ENCODE measurements at places on chromosomes 12 and 14.

DNA sequence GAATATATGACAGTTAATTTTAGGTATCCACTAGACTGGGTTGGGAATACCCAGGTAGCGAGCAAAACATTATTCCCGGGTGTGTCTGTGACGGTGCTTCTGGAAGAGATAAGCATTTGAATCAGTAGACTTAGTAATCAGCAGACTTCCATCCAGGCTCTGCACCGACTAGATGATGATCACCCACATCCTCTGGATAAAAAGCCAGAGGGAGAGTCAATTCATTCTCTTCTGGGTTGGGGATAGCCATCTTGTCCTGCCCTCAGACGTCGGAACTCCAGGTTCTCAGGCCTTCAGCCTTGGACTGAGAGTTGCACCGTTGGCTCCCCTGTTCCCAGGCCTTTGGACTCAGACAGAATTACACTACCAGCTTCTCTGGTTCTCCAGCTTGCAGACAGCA lies 168.0 kb downstream of the PHLDA1 start:
- no peak for ATAC-seq

GRCh38 chr12:65891987-65892481 lies 67.8 kb downstream of the HMGA2 start:
- peak; percentile 98 for ATAC-seq

DNA sequence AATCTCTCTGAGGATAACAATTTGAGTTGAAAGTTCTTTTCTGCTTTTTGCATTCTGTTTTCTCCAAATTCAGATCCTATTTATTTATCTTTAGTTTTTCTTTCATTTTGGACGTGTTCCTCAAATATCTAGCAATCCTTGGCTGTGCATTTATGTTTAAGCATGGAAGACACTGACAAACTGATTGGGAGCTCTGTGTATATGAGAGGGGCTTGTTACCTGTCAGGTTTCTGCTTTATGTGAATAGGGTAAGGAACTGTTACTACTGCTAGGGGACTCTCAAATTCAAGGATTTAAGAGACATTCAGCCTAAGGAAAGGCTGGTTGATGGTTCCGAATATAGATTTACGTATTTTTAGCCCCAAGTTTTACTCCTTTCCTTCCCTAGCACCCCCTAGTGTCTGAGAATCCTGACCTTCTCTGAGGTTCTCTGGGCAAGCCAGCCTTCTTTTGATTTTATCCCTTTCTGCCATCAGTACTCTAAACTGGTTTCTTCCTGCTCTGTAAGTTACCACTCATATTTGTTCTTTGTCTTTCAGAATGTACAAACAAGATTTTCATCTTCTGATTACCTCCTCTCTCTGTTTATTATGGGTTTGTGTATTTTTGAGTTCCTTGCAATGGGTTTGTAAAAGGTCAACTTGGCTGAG lies 30.5 kb downstream of the YLPM1 start:
- no peak for ATAC-seq

DNA sequence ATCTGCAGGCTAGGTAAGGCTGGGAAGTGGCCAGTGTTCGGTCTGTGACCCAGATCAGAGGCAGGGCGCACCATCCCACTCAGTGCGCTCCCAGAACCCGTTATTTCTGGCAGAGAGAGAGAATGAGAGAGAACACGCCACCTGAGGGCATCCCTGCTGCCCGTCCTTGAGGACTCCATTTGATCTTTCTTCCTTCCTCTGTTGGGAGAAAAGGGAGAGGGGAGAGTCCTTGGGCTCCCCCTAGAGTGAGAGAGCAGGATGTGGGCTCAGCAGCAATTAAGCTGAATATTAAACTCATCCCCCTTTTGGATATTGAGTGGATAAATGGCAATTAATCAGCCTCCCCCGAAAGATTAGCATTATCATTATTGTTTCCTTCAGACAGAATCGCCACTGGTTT lies 70.6 kb downstream of the IFT43 start:
- ATAC-seq: no peak

GRCh38 chr14:41549821-41550607 lies 56.7 kb upstream of the LRFN5 start:
- ATAC-seq: no peak

DNA sequence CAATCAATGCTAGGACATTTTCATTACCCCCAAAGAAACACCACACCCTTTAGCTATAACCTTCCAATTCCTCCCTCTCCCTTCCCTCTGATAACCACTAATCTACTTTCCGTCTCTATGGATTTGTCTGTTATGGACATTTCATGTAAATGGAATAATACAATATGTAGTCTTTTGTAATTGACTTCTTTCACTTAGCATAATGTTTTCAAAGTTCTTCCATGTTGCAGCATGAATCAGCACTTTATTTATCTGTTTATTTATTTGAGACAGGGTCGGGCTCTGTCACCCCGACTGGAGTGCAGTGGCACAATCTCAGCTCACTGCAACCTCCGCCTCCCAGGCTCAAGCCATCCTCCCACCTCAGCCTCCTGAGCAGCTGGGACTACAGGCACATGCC lies 1.2 kb upstream of the RBM19 start:
- no peak for ATAC-seq

- ATAC-seq: no peak
Measured at GRCh38 chr12:92737855-92738850, 35.4 kb downstream of the PLEKHG7 start.

DNA sequence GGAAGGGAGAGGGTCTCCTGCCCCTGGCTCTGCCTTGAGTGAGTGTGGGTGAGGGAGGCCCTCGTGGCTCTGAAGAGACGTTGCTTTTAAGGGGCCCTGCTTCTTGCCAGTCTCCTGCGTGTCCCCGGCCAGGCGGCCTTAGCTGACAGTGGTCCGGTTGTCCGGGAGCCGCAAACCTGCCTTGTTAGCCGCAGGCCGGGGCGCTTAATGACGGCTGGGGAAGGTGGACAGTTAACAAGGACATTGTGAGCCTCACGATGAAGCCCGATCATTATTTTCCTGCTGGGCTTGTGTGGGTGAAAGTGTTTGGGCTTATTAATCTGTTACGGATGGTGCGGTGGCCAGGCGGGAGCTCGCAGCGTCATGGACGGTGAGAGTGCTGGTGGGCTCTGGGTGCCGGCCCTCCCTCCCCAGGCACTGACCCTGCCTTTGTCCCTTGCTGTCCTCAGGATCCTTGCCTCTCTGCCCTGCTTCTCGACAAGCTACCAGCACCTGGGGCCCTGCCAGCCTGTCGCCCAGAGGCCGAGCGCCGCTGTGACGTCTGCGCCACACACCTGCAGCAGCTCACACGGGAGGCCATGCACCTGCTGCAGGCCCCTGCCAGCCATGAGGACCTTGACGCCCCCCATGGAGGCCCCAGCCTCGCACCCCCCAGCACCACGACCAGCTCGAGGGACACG lies 13.3 kb downstream of the KIF26A start:
- ATAC-seq: no peak

- no peak for ATAC-seq
Measured at GRCh38 chr12:65754744-65755595, 69.3 kb upstream of the HMGA2 start.

- ATAC-seq: no peak
Measured at GRCh38 chr12:64876388-64877071, 52.1 kb downstream of the TBC1D30 start.

- ATAC-seq: no peak
Measured at GRCh38 chr12:27226407-27226929, 17.6 kb upstream of the STK38L start.

GRCh38 chr12:51432921-51433320 lies 8.3 kb downstream of the SLC4A8 start:
- no peak for ATAC-seq

DNA sequence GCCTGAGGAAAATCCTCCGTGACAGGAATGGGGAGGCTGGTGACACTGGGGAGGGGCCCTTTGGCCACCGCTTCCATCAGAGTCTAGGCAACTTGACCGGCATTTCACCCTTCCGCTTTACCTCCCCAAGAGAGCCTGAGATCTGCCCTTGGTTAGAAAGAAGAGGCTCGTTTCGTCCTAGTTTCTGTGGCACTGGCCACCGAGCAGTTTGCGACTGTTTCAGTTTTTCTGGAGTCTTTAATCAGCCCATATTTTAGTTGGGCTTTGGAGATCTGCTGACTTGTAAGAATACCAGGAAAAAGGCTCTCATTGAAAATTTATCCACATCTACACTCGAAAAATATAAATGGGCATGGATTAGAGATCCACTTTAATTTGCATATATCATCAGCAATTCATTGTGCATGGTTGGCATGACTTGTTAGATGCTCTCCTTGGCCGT lies 414 bp upstream of the ANKS1B start:
- peak; percentile 7 for ATAC-seq

- ATAC-seq: peak; percentile 39
Measured at GRCh38 chr12:8544295-8544694, 3.6 kb upstream of the CLEC4E start.

GRCh38 chr12:54936736-54937135 lies 47.8 kb downstream of the TESPA1 start:
- ATAC-seq: no peak

DNA sequence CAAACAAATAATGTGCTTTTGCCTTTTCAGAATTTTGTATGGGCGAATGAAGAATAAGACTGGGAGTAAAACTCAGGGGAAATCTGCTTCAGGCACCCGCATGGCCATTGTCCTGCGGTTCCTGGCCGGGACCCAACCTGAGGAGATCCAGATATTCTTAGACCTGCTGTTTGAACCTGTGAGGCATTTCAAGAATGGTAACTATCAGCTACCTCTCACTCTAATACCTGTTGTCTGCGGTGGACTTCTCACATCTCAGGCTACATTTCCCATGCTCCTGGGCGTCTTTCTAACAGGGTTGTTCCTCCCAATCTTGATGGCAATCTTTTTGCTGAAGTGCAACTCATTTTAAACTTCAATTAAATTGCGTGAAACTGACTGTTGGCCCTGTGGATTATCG lies 47.1 kb downstream of the UTP20 start:
- ATAC-seq: no peak

DNA sequence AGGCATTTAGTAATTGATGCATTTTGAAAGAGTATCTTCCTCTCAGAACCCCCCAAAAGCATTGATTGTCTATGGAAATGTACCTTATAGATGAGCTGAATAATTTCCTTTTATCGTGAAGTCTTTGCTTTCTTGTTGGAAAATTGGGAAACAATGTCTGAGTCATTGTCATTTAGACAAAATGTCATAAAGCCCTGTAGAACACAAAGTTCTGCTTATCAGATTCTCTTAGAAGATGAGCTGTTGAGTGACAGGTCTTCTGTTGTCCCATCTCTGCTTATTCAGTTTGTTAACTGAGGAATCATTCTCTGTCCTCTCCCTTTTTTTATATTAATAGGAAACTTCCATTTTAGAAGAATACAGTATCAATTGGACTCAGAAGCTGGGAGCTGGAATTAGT lies 22.9 kb downstream of the MAPKAPK5 start:
- ATAC-seq: no peak

GRCh38 chr12:25929142-25929541 lies 29.3 kb upstream of the RASSF8 start:
- no peak for ATAC-seq

- ATAC-seq: no peak
Measured at GRCh38 chr12:106149096-106149784, 10.5 kb upstream of the NUAK1 start.

DNA sequence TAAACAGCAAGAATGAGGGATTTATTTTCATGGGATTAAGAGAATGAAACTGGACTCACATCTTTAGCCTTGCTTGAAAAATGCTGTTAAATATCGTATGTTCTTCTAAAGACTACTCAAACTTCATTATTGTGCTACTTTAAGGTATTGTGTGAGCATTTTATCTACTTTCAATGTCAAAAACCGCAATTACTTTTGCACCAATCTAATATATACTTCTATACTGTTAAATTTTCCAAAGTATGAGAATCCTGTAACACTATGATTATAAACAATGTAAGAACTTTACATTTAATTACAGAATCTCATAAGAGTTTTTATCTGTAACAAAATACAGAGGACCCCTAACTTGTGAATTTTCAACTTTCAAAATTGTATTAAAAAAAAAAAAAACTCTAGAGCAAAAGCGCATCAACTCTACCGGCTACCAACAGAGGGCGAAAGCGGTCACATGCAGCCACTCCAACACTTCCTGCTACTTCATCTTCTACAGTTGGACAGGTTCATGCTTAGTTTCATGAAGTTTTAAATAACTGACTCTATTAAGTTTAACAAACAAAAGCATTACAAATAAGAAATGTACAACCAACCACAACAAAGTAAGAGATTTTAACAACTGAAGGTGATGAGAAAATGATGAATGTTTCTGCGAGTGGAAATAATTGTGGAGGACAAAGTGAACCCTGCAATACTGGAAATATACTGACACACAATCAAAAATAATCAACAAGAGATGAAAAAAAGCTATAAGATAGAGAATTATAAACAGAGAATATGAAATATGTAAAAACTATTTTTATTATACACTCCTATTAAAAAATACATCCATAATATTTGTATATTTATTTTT lies 210.9 kb downstream of the MED13L start:
- no peak for ATAC-seq

GRCh38 chr14:81625343-81625742 lies 91.7 kb upstream of the SEL1L start:
- no peak for ATAC-seq

DNA sequence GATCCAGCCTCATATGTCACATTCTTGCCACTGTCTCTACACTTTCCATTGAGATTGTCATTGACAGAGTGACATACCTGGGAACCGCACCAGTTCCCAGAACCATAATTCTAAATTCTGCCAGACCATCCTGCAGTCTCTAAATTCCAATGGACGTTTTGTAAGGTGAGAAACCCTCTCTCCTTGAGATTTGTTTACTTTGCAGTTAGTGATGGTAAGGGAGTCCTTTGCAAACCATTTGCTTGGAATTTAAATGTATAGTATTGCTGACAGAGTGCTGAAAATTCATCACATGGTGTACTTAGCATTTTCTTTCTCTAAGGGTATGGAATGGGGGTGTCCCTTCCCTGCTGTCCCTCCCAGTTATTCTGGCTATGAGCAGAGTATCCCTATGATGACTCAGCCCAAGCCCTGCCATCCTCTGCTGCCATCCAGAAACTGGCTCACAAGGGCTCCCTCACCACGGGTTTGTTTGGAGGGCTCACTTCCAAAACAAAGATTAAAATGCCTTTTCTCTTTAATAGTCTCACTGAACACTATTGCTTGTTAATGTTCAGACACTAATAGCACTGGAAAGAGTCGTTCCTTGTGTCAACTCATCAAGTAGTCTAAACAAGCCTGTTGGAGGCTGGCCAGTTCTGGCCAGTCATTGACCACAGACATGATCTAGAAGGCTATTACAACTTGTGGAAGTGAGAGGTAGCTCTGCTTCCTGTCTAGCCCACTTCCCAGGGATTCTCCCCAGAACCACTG lies 129.0 kb upstream of the HMGA2 start:
- ATAC-seq: no peak

DNA sequence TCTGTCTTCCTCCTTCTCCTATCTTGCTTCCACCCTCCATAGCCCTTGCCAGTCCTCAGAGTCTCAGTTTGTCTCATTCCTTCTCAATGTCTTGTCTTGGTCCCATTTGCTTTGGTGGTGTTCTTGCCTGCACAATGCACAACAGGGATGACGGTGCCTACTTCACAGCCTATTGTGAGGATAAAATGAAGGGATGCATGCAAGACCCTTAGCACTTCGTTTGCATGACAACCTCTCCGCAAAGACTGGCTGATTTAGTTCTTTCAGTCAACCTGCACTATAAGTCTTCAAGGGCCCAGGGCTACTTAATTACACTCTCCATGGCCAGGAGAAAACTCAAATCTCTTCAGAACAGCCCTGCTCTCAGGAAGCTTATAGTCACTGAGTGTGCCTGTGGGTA lies 8.5 kb downstream of the SELPLG start:
- no peak for ATAC-seq

GRCh38 chr12:45077251-45077650 lies 26.4 kb upstream of the DBX2 start:
- no peak for ATAC-seq

- ATAC-seq: no peak
Measured at GRCh38 chr12:89690925-89691324, 17.7 kb downstream of the ATP2B1 start.
